LHCN-M2 (cell line): ENCODE measurements at places on chromosomes 12 and 14. TPM values are rescaled to one million over a fixed set of nuclear protein-coding genes. Genes with fewer than 3 reads are reported as not detected.

- DNase-seq: no peak
Observed at GRCh38 chr14:23722675-23723074, 86.5 kb downstream of the DHRS2 start.

GRCh38 chr12:52250048-52250990 is 17.3 kb downstream of the KRT7 start:
- DNase-seq: no peak

GRCh38 chr14:69625299-69626131 is 14.1 kb downstream of the SUSD6 start:
- DNase-seq: peak; percentile 24

- DNase-seq: no peak
Observed at GRCh38 chr12:123058980-123059379, 78.5 kb downstream of the ARL6IP4 start.

DNA sequence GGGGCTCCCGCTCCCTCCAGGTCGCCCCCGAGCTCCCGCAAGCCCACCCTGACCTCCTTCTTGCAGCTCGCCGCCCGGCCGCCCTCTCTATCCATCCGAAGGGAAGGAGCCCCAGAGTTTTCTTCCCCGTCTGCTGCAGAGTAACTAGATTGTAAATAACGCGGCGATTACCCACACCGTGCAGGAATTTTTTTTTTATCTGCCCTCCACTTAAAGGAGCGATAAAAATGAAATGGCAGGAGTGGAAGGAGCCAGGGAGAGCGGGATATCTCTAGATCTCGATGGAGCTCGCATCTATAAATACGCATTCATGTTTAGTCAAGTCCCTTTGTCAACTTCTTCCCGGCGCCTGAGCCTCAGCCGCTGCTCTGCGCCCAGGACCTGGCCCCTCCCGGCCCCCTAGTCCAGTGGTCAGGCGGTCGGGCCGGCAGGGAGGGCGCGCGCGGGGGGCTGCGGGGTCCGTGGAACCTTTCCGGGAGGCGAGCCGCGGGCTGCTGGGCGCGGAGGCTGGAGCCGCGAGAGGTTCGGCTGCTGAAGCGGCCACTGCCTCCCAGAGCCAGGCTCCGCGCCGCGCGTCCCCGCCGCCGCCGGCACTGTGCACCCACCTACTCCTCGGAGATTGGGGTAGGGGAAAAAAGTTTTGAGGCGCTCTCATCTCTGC is 386.0 kb downstream of the BCAT1 start:
- DNase-seq: peak; percentile 37

- DNase-seq: no peak
Observed at GRCh38 chr14:30240018-30240417, 312.4 kb upstream of the PRKD1 start.

DNA sequence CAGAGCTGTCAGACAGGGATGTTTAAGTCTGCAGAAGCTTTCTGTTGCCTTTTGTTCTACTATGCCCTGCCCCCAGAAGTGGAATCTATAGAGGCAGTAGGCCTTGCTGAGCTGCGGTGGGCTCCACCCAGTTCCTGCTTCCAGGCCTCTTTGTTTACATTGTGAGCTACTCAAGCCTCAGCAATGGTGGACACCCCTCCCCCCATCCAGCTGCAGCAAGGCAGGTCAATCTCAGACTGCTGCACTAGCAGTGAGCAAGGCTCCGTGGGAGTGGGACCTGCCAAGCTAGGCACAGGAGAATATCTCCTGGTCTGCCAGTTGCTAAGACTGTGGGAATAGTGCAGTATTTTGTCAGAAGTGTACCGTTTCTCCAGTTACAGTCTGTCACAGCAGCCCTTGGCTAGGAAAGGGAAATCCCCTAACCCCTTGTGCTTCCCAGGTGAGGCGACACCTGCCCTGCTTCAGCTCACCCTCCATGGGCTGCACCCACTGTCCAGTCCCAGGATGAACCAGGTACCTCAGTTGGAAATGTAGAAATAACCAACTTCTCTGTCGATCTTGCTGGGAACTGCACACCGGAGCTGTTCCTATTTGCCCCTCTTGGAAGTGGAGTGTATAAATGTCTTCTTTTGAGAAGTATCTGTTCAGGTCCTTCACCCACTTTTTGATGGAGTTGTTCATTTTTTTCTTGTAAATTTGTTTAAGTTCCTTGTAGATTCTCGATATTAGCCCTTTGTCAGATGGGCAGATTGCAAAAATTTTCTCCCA is 213.5 kb upstream of the SLC38A2 start:
- peak; percentile 33 for DNase-seq

GRCh38 chr14:53850714-53851296 is 105.8 kb downstream of the BMP4 start:
- peak; percentile 53 for DNase-seq

DNA sequence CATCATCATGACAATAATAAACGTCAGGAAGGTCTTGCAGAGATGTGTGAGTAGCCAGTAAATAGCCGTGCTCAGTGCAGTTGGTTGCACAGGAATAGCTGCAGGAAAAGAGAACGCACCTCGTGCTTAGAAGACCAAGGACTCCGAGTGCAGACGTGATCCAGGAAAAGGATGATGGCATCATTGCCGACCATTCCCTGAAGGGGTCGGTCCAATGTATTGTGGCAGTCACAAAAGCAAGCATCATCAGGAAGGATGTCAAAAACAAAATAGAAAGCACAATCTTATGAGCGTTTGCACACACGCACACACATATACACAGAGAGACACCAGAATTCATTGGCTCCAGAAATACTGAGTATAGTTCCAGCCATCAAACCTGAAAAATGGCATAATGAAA is 12.8 kb downstream of the DUSP6 start:
- no peak for DNase-seq

DNA sequence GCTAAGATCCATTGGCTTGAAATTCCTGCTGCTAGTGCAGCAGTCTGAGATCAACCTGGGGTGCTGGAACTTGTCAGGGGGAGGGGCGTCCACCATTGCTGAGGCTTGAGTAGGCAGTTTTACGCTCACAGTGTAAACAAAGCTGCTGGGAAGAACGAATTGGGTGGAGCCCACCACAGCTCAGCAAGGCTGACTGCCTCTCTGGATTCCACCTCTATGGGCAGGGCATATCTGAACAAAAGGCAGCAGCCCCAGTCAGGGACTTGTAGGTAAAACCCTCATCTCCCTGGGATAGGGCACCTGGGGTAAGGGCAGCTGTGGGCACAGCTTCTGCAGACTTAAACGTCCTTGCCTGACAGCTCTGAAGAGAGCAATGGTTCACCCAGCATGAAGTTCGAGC is 191.7 kb downstream of the ALG10B start:
- DNase-seq: no peak

DNA sequence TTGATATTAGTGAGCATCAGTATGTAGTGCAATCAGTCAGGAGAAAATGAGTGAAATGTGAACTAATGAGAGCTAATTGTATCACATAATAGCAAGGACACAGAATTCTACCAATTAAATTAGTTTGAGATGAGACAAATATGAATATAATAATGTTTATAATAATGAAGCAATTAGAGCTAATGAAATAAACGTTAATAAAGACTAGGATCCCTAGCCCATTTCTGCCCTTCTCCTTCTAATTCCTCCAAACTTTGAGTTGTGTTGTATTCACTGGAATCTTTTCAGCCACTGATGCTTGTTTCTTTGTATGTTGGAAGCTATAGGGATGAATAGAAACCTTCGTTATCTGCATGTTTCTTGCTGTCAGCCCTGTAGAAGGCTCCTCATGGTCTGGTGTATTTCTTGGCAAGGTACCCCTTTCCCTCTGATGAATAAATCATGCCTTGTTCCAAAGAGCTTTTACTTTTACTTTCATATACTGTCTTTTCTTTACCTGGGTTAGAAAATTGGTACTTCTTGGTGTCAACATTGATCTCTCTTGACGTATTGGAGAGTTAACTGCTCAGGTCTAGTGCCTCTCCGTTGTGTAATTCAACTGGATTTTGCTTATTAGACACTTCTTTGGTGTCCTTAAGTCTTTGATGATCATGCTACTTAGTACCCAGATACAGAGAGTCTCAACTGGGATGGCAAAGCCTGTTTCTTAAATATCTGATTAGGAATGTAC is 154.8 kb downstream of the PTCSC3 start:
- DNase-seq: no peak

- no peak for DNase-seq
Observed at GRCh38 chr12:121781484-121781997, 11.9 kb downstream of the RHOF start.

DNA sequence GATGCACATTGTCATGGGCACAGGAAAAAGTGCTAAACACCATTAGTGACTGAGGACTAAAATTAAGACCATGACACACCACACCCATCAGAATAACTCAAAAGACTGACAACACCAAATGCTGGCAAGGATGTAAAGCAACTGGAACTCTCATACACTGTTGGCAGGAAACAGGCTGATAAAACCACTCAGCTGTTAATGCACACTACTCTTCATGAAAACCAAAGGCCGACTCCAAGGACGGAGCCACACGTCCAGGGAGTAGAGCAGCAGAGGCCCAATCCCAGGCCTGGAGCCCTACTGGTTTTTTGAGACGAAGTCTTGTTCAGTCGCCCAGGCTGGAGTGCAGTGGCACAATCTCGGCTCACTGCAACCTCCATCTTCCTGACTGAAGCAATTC is 6.4 kb downstream of the RAD52 start:
- DNase-seq: peak; percentile 87

- no peak for DNase-seq
Observed at GRCh38 chr14:103033681-103034096, 23.7 kb downstream of the CDC42BPB start.

DNA sequence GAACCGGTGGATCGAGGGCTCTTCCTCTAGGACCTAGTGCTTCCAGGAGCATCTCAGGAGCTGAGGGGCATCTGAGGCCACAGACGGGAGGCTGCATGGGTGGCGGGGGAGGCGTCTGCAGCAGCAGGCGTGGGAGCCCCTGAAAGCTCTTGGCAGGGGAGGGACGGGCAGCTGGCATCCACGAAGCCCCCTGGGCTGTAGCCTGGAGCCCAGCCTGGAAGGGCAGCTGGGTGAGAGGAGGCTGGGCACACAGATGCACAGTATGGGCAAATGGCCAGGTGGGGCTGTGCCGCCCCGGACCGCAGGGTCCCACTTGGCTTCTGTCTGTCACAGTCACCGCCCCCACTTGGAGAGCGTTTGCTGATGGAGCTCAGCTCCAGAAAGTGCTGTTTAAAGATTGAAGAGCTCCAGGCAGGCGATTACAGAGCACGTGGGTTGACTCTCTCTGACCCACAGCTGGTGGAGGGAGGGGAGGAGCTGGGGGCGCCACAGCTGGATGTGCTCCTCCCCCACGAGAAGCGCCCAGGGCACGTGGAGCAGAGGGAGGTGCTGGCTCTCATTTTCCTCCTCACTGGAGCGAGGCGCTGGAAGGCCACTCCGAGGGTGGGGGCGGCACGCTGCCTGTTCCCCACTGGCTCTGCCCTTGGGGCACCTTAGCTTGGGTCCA is 155.0 kb upstream of the C14orf180 start:
- no peak for DNase-seq

GRCh38 chr12:132804426-132804861 is 24.2 kb downstream of the GOLGA3 start:
- no peak for DNase-seq

GRCh38 chr14:34930591-34931091 is 52.2 kb upstream of the SRP54 start:
- peak; percentile 23 for DNase-seq

SLC38A4 gene
- total RNA-seq: 23.6 and 26.5 TPM in 2 replicates

TOMM20L gene
- total RNA-seq: not detected in 2 replicates

IL22 gene
- total RNA-seq: not detected in 2 replicates

RNASE3 gene
- total RNA-seq: not detected in 2 replicates

BMP4 gene
- total RNA-seq: 2.5 and 3.7 TPM in 2 replicates

SMIM41 gene
- not detected in 2 replicates for total RNA-seq

NAA30 gene
- 20.7 and 21.2 TPM in 2 replicates for total RNA-seq

OTOGL gene
- total RNA-seq: 0.19 and 0.34 TPM in 2 replicates

GUCY2C gene
- total RNA-seq: not detected in 2 replicates

MYF5 gene
- total RNA-seq: 628 and 957 TPM in 2 replicates

SAMD15 gene
- total RNA-seq: 1.7 and 5.0 TPM in 2 replicates
